Muscle of arm (tissue), 14 donors: ENCODE measurements at places on chromosomes 4 and X. TPM values are rescaled to one million over a fixed set of nuclear protein-coding genes. Genes with fewer than 3 reads are reported as not detected.

The MAGEE2 gene
- polyA plus RNA-seq, result 0.68 TPM

The SULT1E1 gene
- polyA plus RNA-seq, result 23.9 TPM

DNA sequence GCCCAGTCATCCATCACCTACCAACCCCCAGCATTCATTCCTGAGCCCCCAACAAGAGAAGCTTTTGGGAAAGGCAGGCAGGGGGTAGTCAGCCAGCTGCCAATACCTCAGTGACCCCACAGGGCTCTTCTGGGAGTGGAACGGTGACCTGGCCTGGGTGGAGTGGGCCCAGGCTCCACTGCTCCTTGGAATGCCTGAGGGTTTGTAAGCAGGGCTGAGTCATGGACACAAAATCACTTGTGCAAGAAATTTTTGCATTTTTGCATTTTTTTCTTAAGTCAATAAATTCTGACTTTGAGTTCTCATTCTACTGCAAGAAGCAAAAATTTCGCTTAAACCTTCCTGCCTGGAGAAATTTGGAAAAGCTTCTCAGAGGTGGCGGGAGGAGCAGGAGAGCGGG, 18.5 kb downstream of the SORCS2 start:
- no peak for DNase-seq

DNA sequence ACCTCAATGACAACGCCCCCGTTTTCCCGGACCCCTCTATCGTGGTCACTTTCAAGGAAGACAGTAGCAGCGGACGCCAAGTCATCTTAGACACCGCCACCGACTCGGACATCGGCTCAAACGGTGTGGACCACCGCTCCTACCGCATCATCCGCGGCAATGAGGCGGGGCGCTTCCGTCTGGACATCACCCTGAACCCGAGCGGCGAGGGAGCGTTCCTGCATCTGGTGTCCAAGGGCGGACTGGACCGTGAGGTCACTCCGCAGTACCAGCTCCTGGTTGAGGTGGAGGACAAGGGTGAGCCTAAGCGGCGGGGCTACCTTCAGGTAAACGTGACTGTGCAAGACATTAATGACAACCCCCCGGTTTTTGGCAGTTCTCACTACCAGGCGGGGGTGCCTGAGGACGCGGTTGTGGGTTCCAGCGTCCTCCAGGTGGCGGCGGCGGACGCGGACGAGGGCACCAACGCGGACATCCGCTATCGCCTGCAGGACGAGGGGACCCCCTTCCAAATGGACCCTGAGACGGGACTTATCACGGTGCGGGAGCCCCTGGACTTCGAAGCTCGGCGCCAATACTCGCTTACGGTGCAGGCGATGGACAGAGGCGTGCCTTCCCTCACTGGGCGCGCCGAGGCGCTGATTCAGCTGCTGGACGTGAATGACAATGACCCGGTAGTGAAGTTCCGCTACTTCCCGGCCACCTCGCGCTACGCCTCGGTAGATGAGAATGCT, 2.2 kb downstream of the FAT4 start:
- DNase-seq, result peak; percentile 55

- DNase-seq, result no peak
These were observed 32.5 kb upstream of the FGFR3 start for GRCh38 chr4:1760521-1761071.

DNA sequence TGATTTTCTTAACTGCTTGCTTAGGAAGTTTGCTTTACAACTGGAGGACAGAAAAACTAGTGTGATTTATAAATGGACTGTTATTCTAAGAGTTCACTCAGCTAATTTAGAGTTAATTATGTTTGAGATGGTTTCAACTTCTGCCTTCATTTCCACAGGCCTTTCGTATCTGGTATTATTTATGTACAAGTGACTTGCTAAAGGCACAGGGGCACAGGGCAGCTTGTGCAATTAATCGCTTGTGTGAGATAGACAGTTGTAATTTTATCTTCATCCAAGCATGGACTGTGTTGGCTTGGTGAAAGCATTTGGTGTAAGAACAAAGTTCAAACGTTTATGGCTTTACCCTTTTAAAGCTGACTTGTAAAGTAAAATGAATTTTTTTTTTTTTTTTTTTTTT, 38.3 kb downstream of the GPAT3 start:
- DNase-seq, result no peak

DNA sequence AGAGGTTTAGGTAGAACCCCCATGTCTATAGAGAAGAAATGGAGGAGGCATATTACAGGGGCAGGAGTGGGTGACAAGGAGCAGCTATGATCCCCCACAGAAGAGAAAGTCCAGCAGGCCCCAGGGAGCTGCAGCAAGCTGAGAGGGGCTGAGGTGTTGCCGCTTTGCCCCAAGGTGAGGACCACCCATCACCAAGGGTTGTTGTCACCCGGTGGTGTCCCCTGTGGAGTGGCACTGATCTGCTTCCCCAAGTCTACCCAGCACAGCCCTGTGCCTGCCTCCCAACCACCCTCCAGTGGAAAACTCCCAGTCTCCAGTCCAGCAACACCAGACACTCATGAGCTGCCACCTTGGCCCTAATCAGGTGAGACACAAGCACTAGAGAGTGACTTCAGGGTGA, 149.3 kb upstream of the NOCT start:
- DNase-seq, result no peak
